ENCODE measurements at places on chromosomes 1 and 21.

GRCh38 chr1:201356701-201357100, 20.8 kb downstream of the TNNT2 start:
- DNase-seq, result no peak

DNA sequence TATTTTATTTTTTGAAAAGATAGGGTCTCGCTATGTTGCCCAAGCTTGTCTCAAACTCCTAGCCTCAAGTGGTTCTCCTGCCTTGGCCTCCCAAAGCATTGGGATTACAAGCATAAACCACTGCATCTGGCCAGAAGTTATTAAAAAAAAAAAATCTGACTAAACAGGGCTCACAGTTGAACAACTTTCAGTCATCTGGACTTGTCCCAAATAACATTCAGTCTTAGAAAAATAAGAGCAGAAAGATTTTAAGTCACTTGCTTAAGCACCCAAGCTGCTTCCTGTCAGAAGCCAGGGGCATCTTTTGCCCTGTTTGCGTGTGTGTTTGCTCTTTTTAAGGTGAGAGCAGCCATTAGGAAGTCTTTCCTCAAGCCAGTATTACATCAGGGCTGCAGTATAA, 286.8 kb downstream of the LMO4 start:
- no peak for DNase-seq

GRCh38 chr1:156372876-156373275, 3.9 kb downstream of the RHBG start:
- DNase-seq, result no peak

DNA sequence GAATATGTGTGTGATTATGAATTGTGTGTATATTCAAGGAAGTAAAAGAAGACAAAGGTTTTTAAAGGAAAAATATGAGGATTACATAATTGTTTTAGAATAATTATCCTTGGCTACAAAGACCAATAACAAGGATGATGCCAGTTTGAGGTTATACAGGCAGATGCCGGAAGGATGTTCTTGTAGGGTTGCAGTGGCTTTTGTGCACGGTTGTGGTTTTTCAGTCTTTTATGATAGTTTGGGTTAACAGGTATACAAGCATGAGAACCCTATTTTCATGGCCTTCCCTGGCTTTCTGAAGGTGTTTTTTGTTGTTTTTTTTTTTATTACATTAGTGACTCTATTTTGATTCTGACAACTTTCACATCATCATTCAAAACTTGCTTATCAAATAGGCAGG, 4.9 kb downstream of the CR2 start:
- DNase-seq, result no peak

- DNase-seq, result no peak
Measured at GRCh38 chr21:26967062-26967913, at the start of gene ADAMTS5. Gene ADAMTS5 (minus strand): TSS chr21:26967088. CDS start chr21:26966391, 697 bp downstream.

DNA sequence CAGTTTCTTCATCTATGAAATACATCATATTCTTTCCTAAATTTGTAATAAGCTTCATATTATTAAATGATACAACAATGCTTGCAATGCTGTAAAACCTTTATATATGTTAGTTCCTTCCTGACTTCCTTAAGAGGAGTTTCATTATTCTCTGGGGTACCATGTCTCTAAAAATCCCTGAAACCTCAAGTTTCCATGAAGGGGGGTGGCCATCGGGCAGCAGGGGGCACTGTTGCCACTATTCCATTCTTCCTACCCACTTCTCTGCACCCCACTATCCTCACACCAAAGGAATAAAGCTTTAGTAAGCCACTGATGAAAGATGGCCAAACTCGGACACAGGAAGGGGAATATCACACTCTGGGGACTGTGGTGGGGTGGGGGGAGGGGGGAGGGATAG, 9.0 kb upstream of the DMRTB1 start:
- no peak for DNase-seq

DNA sequence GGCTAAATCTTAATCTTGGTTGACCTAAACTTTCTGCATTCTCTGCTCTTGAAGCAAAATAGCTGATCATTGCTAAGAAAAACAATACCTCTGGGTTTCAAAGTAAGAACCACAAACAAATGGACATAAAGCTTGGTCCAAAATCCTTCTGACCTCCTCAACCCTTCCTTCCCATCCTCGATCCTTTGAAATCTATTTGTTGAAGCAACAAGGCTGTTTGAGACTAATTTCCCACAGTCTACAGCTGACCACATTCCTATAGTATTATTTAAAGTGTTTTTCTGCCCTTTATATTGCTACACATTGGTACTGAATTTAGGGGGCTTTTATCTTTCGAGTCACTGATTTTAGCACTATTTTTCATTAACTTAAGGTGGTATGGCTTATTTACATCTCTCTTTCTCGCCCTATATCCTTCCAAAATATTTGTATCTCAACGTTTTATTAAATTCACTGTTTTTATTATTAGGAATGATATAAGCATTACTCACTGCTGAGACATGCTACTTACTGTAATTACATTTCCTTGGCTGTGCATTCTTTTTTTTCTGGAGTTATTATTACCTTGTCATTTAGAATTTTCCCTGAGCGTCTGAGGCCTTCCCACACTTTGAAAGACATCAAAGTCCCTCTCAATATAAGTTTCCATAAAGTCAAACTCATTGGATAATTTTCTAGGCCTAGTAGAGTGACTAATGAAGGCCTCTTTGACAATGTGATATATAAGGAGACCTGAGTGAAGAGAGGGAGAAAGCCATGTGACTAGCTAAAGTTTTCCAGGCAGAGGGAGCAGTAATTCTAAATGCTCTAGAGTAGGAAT, 73.9 kb downstream of the RAB3GAP2 start:
- DNase-seq, result no peak

- DNase-seq, result peak; percentile 38
Measured at GRCh38 chr1:18597160-18598042, 33.2 kb upstream of the PAX7 start.

- no peak for DNase-seq
Measured at GRCh38 chr1:6124746-6125365, 55.3 kb downstream of the CHD5 start.

- DNase-seq, result no peak
Measured at GRCh38 chr1:42164551-42165420, at the start of gene GUCA2A. Gene GUCA2A (minus strand): TSS chr1:42164745. CDS start chr1:42164712, 33 bp downstream.

DNA sequence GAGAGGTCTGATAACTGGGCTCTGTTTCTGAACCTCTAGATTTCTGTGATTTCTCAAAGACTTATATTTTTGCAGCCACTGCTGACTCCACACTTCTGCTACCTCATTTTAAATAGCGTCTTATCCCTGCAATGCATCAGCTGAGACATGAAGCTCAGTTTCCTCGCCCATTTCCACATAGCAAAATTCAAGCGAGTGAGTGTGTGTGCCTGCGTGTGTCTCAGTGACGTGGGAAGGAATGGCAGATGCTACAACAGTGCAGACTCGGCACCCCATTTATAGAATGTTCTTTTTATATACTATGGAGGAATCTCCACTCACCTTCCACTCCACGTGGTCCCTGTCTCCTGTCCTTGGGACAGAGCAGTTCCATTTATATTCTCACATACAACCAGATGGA, 35.7 kb downstream of the ZMYND12 start:
- no peak for DNase-seq

GRCh38 chr1:92333668-92334067, 34.8 kb downstream of the RPAP2 start:
- DNase-seq, result no peak

- DNase-seq, result peak; percentile 64
Measured at GRCh38 chr1:182084487-182085316, 23.2 kb upstream of the ZNF648 start.

DNA sequence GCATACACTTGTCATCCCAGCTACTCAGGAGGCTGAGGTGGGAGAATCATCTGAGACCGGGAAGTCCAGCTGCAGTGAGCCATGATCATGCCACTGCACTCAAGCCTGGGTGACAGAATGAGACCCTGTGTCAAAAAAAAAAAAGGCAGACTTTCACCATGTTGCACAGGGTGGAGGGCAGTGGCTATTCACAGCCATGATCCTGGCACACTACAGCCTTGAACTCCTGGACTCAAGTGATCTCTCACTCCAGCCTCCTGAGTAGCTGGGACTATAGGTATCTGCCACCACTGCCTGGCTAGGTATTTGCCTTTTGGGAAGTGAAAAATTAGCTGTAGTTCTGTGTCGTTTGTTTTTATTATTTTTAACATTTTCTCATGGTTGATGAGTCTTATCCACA, 19.1 kb downstream of the SPATA45 start:
- DNase-seq, result no peak

DNA sequence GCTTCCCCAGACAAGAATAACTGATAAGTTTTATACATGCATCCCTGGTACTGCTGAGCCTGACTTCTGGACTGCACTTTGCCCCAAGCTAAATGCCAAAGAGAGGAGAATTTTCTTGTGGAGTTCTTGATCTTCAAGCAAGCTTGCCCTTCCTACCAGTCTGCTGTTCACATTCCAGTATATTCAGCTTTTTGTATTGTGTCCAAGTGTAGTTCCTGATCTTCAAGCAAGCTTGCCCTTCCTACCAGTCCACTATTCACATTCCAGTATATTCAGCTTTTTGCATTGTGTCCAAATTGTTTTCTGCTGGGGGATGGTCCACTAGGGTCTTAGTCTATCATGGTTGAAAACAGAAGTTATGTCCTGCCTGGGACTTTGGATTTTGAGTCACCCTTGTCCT, 894 bp upstream of the TSEN15 start:
- no peak for DNase-seq

DNA sequence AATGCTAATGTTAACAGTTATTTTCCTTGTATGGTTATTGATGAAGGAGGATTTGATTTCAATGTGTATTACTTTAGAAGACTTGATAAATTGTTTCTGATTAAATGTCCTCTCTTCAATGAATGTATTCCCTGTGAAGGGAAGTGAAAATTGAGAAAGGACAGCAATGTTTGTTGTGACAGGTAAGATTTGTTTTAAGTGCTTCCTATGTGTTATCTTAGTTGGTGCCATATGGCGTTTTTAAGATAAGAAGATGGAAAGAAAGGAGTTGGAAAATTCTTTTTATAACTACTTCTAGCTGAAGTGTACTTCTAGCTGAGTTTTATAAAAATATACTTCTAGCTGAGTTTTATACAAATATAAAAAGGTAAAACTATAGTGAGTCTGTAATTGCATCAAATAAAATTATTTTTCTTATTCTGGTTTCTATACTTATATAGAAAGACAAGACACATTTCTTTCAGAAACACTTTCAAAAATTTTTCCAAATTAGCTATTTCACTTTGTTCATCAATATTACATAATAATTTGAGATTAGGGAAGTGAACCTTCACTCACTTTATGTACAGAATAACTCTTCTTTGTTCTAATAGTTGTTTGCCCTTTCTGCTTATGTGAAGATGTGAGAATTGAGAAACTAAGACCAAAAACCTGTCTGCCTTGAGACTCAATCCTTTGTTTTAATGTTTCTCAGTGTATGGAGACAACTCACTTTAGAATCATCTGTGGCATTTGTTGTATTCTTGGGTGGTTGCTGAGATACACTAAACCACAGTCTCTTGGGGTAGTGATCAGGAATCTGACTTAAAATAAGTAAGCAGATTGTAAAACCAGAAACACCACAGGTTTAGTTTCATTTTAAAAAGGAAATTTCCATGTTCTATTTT, 382.9 kb upstream of the B3GALT2 start:
- DNase-seq, result no peak

All from activated T-cell treated with anti-CD3 and anti-CD28 coated beads for 24 hours (primary cell).